Neuronal stem cell (in vitro differentiated cells): ENCODE measurements at places on chromosomes 7 and 10.
A peak's percentile ranks its signal among the peaks of the same experiment; 100 is the strongest.

DNA sequence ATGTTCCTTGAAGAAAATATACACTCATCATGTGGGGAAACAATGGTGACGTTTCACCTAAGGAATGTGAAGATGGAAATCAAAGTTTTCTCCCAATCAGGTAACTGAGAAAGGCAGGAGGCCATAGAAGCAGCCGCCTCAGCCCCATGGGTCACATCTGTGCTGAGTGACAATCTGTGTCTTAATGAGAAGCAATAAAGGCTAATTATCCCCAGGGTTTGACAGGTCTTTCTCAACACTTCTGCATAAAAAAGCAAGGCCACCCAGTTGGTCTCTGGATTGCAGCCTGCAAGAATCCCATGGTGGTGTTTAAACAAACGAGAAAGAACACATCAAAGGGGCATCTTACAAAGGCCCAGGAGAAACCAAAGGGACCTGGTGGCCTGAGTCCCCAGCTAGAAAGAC is 91.1 kb upstream of the TNS3 start:
- peaks cover 6% of the 10 kb centered on the region for H3K27me3 ChIP-seq
- H3K27ac ChIP-seq, result no peak overlapping the region
- no peak overlapping the region for H3K4me3 ChIP-seq
- H3K4me1 ChIP-seq, result peaks cover 15% of the 10 kb centered on the region
- DNase-seq, result no peak
- H3K36me3 ChIP-seq, result no peaks in the 10 kb centered on the region

- peaks cover 2% of the 10 kb centered on the region for H3K4me1 ChIP-seq
- DNase-seq, result no peak
Measured at GRCh38 chr10:31064348-31064747, 32.7 kb upstream of the ZNF438 start.

DNA sequence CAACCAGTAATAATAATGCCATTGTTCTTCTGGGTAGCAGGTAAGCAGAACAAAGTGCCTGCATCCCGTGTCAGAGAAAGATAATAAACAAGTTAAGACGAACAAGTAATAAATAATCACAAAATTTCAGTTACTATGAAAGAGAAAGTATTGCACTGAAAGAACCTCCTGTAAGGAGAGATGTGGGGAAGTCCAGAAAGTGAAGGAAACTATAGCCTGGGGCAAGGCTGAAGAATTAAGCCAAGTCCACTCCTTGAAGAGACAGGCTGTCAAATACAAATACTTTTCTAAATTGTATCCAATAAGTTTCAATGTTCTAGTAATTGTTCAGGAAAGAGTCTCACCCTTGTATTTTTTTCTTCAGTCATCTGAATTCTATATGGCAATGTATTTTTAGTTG is 611.4 kb downstream of the MAGI2 start:
- H3K36me3 ChIP-seq, result no peaks in the 10 kb centered on the region
- no peaks in the 10 kb centered on the region for H3K27me3 ChIP-seq
- DNase-seq, result no peak
- H3K27ac ChIP-seq, result no peak overlapping the region
- no peak overlapping the region for H3K4me3 ChIP-seq
- H3K4me1 ChIP-seq, result no peaks in the 10 kb centered on the region

- H3K27me3 ChIP-seq, result peaks cover 44% of the 10 kb centered on the region
- no peaks in the 10 kb centered on the region for H3K36me3 ChIP-seq
- no peak for DNase-seq
Measured at GRCh38 chr10:70905071-70906021, 17.0 kb upstream of the PCBD1 start.

DNA sequence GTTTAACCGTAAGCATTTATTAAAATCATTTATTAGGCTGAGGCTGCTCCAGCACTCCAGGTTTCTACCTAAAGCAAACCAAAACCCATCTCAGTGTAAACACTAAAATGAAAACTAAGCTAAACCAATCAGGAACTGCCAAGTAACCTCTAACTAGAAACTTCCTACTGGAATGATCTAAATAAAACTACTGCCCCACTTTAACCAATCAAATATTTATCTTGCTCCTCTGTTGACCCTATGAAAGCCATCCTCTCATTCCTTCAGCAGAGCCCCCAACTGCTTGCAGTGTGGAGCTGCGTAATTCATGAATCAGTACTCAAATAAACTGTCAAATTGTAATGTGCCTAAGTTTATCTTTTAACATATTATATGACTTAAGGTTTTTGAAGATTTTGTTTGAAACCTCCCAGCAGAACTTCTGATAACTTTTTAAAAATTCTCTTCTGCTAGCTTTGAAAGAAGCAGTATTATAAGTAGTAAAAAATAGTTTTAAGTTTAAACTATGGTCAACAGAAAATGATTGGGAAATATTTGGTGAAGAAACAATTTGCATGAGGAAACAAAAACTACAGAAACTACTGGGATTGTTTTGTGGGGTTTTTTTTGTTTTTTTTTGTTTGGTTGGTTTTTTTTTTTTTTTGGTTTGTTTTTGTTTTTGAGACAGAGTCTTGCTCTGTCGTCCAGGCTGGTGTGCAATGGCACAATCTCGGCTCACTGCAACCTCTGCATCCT is 47.4 kb downstream of the GPR37 start:
- no peak overlapping the region for H3K4me3 ChIP-seq
- no peak for DNase-seq

GRCh38 chr7:148963583-148964482 is 64.5 kb downstream of the PDIA4 start:
- DNase-seq, result no peak
- H3K4me3 ChIP-seq, result peak overlapping the region; percentile 41
- no peaks in the 10 kb centered on the region for H3K27me3 ChIP-seq
- H3K36me3 ChIP-seq, result no peaks in the 10 kb centered on the region

- no peak overlapping the region for H3K27ac ChIP-seq
- H3K27me3 ChIP-seq, result no peaks in the 10 kb centered on the region
- no peak for DNase-seq
- H3K36me3 ChIP-seq, result no peaks in the 10 kb centered on the region
- no peaks in the 10 kb centered on the region for H3K4me1 ChIP-seq
Measured at GRCh38 chr10:21825345-21825744, 178.2 kb downstream of the DNAJC1 start.

- no peaks in the 10 kb centered on the region for H3K4me1 ChIP-seq
- no peak overlapping the region for H3K27ac ChIP-seq
- no peaks in the 10 kb centered on the region for H3K36me3 ChIP-seq
- no peaks in the 10 kb centered on the region for H3K27me3 ChIP-seq
Measured at GRCh38 chr7:78635026-78635793, 818.3 kb downstream of the MAGI2 start.

- H3K4me3 ChIP-seq, result no peak overlapping the region
- peaks cover 8% of the 10 kb centered on the region for H3K4me1 ChIP-seq
- DNase-seq, result no peak
- no peak overlapping the region for H3K27ac ChIP-seq
Measured at GRCh38 chr10:101090597-101090996, 28.8 kb downstream of the KAZALD1 start.

DNA sequence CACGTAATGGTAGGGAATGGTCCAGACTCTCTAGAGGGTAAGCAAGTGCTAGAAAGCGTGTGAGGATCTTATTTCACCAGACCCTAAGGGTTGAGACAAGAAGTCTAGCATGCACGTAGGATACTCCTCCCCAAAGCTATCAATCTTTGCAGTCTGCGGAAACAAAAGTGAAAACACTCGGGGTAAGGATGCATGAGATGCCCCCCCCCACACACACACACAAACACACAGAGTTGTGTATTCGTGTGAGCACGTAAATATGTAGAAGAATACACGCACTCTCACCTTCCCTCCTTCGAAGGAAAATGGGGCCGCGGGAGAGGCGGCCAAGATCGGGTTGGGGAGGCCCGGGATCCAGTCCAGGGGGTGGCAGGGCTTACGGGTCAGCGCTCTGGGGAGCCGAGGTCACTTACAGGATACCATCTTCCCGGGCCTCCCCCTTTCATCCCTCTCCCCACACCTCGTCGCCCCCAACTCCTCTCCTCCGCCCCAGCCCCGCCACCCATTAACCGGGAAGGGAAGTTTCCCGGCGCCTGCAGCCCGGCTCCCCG is 455 bp downstream of the CUL2 start:
- H3K27ac ChIP-seq, result no peak overlapping the region
- H3K4me1 ChIP-seq, result peaks cover 4% of the 10 kb centered on the region
- H3K4me3 ChIP-seq, result peak overlapping the region; percentile 91
- no peaks in the 10 kb centered on the region for H3K27me3 ChIP-seq

DNA sequence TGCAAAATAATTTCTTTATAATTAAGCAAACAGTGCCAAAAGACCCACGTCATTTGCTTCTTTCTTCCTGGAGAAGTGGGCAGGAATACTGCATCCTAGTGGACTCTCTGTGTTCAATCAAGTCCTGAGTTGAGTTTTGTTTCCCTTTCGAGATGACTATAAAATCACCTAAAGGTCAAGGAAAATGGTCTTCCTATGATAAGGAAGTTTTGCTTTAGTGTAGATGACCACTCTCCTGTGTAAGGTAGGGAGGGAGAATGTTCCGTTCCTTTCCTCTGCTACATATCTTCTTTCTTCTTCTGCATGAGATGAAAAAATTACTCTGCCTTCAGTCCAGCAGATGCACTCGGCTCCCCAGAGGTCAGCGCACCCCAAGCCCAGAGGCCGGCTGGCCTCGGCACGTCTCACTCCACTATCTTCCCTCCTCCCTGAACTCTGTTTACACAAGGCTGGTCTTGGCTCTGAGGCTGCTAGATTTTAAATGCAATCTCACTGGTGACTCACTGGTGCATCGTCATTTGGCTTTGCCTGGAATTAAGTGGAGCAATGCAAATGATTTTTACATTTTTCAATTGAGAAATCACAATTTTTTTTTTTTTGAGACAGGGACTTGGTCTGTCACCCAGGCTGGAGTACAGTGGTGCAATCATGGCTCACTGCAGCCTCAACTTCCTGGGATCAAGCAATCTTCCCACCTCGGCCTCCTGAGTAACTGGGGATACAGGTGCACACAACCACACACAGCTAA is 18.6 kb upstream of the VDAC2 start:
- H3K27ac ChIP-seq, result no peak overlapping the region
- no peaks in the 10 kb centered on the region for H3K27me3 ChIP-seq
- no peak overlapping the region for H3K4me3 ChIP-seq
- no peak for DNase-seq

DNA sequence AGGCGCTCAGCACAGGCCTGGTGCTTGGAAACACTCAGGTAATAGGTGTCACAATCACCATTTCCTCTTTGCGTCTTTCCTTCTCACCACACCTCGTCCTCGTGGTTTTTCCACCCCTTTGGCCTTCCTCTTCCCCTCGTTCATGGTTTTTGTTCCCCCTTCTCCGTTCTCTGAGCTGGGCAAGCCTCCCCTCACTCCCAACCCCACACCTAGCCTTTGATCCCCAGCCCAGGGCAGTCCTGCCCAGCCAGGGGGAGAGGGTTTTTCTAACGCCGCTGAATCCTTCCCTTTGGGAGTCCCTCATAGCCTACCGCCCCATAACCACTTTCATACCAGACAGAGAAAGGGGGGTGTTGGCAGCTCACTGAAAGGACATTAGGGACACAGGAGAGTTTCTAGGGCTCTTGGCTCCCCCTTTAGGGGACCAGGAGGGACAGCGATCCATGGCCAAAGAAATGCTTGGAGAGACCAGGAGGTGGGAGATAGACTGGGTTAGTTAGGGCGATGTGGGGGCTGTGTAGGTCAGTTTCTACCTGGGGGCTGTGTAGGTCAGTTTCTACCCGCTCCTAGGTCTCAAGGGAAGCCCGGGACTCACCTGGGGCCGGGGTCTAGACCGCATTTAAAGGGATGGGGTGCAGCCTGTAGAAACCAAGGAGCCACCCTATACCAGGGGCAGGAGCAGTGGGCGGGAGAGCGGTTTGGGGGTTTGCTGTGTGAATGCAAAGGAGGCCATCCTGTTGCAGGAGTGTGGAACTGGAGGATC is 1.4 kb downstream of the EPHB4 start:
- no peak for DNase-seq
- peaks cover 31% of the 10 kb centered on the region for H3K36me3 ChIP-seq
- peak overlapping the region; percentile 99 for H3K4me3 ChIP-seq
- H3K4me1 ChIP-seq, result peaks cover 14% of the 10 kb centered on the region

DNA sequence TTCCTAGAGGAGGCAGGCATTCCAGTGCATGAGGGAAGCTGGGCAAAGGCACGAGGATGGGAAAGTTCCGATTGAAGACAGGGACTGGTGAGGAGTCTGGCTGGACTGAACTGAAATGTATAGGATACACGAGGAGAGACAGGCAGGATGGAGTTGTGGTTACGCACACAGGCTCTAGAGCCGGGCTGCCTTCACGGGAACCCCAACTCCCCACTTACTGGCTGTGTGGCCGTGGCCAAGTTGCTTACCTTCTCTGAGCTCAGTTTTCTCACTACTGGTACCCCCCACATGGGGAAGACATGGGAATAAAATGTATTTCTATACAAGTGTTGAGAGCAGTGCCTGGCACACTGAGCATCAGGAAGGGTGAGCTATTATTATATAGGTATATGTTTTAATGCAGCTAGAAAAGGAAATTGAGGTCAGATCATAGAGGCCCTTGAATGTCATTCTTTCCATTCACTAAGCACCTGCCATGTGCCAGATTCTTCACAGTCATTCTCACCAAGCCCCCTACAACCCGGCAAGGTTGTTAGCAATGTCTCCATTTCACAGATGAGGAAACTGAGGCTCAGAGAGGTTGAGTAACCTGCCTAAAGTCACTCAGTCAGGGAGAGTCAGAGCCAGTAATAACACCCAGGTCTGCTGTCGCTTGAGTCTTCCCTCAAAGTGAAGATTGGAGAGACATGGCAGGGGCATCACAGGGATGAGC is 9.7 kb downstream of the CHST3 start:
- peaks cover 13% of the 10 kb centered on the region for H3K36me3 ChIP-seq
- DNase-seq, result no peak
- H3K4me1 ChIP-seq, result peaks cover 32% of the 10 kb centered on the region
- H3K4me3 ChIP-seq, result no peak overlapping the region
- H3K27me3 ChIP-seq, result no peaks in the 10 kb centered on the region
- H3K27ac ChIP-seq, result no peak overlapping the region

GRCh38 chr10:122248356-122249302 is 22.5 kb upstream of the BTBD16 start:
- H3K27ac ChIP-seq, result no peak overlapping the region
- no peaks in the 10 kb centered on the region for H3K27me3 ChIP-seq
- no peak for DNase-seq
- H3K4me1 ChIP-seq, result no peaks in the 10 kb centered on the region

GRCh38 chr7:142853739-142854371 is 1.0 kb upstream of the EPHB6 start:
- peaks cover 41% of the 10 kb centered on the region for H3K27me3 ChIP-seq
- H3K27ac ChIP-seq, result peak overlapping the region; percentile 58
- H3K36me3 ChIP-seq, result no peaks in the 10 kb centered on the region
- peaks cover 6% of the 10 kb centered on the region for H3K4me1 ChIP-seq
- DNase-seq, result peak; percentile 71

GRCh38 chr10:60281331-60281730 is 108.3 kb downstream of the ANK3 start:
- no peak overlapping the region for H3K4me3 ChIP-seq
- no peak overlapping the region for H3K27ac ChIP-seq
- H3K4me1 ChIP-seq, result peaks cover 4% of the 10 kb centered on the region
- no peak for DNase-seq
- H3K27me3 ChIP-seq, result no peaks in the 10 kb centered on the region
- H3K36me3 ChIP-seq, result no peaks in the 10 kb centered on the region

- H3K36me3 ChIP-seq, result no peaks in the 10 kb centered on the region
- peaks cover 16% of the 10 kb centered on the region for H3K4me1 ChIP-seq
- DNase-seq, result peak; percentile 63
- H3K4me3 ChIP-seq, result peak within 1 kb of the TSS; percentile 73
- no peak within 1 kb of the TSS for H3K27ac ChIP-seq
Measured at GRCh38 chr10:124450012-124450782, at the start of gene NKX1-2. Gene NKX1-2 (minus strand): TSS chr10:124450035. CDS start chr10:124449943, 92 bp downstream.

- H3K4me3 ChIP-seq, result no peak overlapping the region
- H3K36me3 ChIP-seq, result peaks cover 22% of the 10 kb centered on the region
- H3K27me3 ChIP-seq, result no peaks in the 10 kb centered on the region
- H3K27ac ChIP-seq, result no peak overlapping the region
- DNase-seq, result no peak
Measured at GRCh38 chr7:139562961-139563565, 39.6 kb downstream of the CLEC2L start.
